ENCODE measurements at places on chromosomes 1 and 21. TPM values are rescaled to one million over a fixed set of nuclear protein-coding genes. Genes with fewer than 3 reads are reported as not detected.

AMY2B gene
- total RNA-seq: 14.4 TPM

ARHGEF16 gene
- 0.46 TPM for total RNA-seq

AIM2 gene
- 0.27 TPM for total RNA-seq

OR6N1 gene
- total RNA-seq: not detected

IL22RA1 gene
- total RNA-seq: 0.76 TPM

DNA sequence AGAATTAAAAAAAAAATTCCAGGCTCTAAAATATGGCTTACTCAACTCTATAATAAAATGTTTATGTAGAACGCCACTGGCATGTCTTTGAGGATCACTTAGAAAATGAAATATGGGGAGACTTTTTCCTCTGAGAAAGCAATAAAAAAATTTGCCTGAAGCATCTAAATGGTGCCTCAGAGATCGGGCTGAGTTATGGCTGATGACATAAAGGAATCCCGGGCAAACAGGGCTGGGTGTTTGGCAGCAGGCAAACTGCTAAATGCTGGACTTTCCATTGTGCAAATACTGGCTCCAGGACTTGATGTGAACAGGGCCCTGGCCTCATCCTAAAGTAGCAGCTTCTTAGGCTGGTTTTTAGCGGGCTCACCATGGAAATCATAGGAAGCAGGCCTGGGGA lies 44.5 kb upstream of the C1orf87 start:
- no peak for DNase-seq

DNA sequence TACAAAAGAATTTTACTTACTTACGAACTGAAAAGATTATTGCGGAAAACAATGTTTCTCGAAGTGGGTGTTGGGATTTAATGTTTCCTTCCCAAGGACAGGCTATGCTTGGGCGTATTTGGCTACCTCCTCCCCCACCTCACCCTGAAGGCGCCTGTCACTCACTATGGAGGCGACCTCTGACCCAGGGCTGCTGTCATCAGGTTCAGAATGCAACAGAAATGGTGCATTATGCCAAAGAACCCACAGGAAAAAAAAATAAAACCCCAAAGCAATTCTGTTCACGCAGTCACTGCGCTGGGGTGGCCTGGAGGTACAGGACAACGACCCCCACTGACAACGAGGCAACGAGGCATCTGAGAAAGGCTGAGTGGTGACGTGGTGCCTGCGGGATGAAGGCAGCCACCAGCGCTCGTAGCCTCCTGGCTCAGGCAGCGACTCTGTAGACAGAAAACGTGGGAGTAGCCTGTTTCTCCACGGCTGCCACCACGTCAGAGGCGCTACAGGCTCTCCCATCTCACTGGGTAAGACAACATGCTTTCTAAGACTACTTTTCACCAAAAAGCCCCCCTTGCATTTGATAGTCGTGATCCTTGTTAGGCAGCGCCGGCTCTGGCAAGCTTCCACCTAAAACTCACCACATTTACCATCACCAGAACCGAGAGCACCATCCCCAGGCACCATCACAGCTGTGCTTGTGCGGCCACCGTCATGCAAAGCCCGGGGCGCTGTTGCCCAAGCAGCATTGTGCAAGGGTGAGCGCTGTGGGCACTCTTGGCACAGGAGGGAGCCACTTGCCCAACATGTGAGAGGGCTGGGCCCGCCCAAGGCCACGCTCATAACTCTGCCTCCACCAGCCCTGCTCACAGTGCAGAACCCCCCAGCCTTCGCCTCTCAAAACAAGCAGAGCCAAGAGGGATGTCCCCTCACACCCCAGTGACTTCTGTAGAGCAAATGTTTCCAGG lies 14.3 kb downstream of the NADK start:
- peak; percentile 97 for DNase-seq

DNA sequence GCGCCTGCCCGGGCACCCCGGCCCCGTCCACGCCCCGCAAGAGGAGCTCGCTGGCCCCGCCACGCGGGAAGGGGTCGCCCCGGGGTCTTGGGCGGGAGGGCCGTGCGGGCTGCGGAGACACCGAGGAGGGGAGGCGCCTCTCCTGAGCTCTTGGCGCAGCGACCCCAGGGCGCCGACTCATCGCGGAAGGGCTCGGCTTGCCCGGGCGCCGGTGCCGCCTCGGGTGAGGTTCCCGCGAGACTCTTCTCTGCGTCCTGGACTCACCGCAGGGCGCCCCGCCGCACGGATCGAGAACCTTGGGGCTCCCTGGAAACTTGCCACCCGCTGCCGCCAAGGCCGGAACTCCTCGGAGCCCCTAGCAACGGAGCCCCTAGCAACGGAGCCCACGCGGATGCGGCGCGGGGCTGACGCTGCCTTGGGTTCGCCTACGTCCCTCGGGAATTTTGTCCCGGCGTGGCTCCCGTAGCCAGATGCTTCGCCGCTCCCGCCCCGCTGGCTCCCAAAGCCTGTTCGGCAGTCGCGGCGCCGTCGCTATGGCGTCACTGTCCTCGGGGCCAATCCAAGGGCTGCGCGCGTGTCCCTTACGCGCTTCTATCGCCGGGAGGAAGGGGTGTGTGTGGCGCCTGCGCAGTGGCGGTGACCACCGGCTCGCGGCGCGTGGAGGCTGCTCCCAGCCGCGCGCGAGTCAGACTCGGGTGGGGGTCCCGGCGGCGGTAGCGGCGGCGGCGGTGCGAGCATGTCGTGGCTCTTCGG lies at the start of gene ATAD3A:
Gene ATAD3A, plus strand, starts transcription at position 630 of the 753 bp plus-strand sequence. Its CDS starts 107 bp downstream, at position 737.
- peak; percentile 99 for DNase-seq

DNA sequence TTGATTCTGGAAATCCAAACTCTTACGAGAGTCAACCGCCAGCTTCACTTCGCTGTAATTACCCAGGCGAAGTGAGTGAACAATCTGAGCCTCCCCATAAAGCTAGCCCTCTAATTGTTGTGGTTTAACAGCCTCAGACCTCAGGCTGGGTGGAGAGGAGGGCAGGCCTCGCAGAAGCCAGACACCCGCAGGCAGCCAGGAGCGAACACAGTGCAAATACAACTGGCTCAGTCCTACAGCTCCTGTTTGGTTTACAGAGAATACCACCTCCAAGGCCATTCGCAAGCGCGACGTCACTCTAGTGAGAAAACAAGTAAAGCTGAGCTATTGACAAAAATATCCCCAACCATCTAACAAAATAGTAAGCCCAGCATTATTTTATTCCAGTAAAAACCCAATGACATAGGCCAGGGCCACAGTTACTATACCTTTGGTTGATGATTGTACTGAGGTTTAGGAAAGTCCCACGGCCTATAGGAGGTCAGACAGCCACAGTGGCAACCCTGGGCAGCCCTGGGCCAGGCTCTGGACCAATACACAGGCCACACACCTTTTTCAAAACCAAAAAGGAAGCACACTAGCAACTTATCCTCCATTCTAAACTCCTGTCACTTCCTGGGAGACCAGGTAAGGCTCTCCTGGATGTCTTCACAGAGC lies 163.3 kb downstream of the ETS2 start:
- DNase-seq: no peak

GRCh38 chr21:36065497-36066036 lies 4.3 kb upstream of the CBR1 start:
- no peak for DNase-seq

GRCh38 chr1:92975551-92976232 lies 14.4 kb upstream of the DIPK1A start:
- DNase-seq: no peak

GRCh38 chr1:245278846-245279245 lies 124.1 kb downstream of the KIF26B start:
- DNase-seq: no peak

GRCh38 chr1:76250271-76250670 lies 175.7 kb downstream of the ST6GALNAC3 start:
- no peak for DNase-seq

- no peak for DNase-seq
These were observed 33.7 kb downstream of the XCL2 start for GRCh38 chr1:168509875-168510791.
